ENCODE measurements at places on chromosomes 7 and 10.

DNA sequence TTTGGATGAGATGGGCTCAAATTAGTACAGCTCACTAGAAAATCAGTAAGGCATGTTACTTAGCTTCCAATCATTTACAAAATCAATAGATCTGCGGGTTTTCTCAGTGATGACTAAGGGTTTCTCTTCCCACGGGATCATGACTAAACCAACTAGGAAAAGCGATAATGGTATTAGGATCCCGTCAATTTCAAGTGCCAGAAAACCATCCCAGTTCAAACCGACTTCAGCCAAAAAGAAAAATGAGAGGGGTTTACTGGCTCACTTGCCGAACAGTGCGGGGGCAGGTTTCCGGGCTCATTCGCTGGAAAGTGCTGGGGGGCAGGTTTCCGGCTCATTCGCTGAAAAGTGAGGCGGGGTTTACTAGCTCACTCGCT is 62.1 kb upstream of the LYZL2 start:
- no peak for DNase-seq

- DNase-seq = no peak
Observed at GRCh38 chr7:104931181-104931781, 82.7 kb upstream of the KMT2E start.

- DNase-seq = no peak
Observed at GRCh38 chr10:89335226-89335625, 7.4 kb downstream of the IFIT3 start.

DNA sequence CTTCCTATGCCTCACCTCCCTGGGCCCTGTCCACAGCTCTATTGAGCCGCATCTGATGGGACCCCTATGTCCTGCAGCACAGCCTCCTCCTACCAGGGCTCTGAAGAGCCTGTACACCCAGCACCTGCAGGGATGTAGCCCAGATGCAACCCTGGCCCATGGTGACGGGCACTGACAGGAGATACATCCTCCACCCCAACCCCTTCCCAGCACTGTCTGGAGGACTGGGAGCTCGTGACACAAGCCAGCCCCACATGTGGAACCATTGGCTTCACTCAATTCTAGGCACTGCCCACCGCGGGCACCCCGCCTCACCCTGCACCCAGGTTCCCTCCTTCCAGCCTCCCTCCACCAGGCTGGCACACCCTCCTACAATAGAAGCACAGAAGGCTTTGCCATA is 2.6 kb upstream of the GRB10 start:
- DNase-seq = no peak

GRCh38 chr7:25989140-25989705 is 162.8 kb upstream of the NFE2L3 start:
- no peak for DNase-seq
